ENCODE measurements at places on chromosomes 6 and 20.

DNA sequence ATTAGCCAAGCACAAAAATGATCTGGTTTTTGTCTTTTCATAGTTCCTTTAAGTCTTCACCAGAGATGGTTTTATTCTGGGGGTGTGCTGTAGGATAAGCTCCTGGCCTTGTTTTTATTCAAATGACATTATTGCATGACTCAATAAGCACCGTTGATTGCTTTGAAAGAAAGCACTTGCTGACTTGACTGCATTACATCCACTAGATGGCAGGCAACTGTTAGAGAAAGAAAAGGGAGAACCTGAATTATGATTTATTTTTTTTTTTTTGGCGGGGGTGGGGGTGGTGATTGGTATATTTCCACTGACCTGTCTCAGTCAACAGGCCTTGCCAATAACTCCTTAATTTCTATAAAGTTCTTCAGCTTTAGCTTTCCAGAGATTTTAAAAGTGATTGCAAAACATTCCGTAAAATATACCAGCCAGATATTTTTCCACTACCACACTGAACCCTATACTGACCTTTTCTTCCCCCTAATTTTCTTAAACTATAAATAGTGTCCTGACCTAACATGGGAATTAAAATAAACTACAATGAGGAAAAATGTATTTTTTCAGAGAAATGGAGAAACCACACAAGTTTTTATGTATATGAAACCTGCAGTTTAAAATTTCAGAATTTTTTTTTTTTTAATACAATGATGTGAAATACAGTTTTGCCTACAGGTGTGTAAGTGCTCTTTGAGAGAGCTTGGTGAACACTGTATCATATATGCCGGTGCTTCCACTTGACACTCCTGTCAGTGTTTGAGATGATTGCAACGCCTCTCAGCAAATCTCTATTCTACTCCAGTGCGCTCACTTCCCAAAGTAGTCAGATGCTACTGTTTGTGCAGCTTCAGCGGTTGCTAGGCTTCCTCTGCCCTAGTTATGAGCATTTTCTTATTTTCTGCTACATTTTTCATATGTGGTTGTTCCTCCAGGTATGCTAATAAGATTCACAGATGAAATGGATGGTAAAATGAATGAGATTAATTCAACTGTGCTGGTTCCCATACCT, 274.3 kb downstream of the CD109 start:
- DNase-seq = no peak

DNA sequence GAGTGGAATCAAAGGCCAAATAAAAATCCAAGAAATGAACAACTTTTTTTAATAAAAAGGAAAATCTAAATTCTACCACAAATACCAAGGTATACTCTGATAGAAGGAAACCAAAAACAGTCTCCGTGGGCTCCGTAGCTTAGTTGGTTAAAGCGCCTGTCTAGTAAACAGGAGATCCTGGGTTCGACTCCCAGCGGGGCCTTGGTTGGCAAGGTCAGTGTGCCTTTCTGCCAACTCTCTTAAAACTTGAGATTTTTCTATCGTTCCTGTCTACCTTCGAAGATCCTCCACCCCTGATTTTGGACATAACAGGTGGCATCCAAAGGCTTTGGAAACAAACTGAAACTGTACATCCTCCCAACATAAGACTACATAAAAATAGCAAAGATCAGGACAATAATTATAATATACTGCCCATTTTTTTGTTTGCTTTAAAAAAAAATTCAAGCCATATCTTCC, 197.9 kb downstream of the TRIM27 start:
- DNase-seq = no peak

DNA sequence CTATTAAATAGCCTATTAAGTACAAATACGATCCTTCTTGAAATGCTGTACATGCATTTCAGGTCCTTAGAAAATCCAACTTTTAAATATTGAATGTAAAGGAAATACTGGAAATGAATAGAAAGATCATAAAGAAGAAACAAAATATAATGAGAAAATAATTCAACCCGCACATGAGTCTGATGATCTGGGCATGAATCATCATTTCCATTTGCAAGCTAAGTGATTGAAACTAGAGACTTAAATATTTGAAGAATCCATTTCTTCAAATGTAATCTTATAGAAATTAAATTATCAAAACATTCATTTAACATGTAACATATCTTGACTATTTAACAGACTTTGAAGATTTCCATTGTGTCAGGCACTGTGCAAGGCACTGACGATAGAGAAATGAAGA, 977.0 kb downstream of the TFAP2A start:
- no peak for DNase-seq

- DNase-seq = no peak
These were observed 962.7 kb downstream of the GRIK2 start for GRCh38 chr6:102356170-102356569.

- DNase-seq = no peak
These were observed 8.0 kb downstream of the MAP3K5 start for GRCh38 chr6:136784271-136784664.

GRCh38 chr6:150729188-150729748, 129.6 kb downstream of the PLEKHG1 start:
- no peak for DNase-seq

DNA sequence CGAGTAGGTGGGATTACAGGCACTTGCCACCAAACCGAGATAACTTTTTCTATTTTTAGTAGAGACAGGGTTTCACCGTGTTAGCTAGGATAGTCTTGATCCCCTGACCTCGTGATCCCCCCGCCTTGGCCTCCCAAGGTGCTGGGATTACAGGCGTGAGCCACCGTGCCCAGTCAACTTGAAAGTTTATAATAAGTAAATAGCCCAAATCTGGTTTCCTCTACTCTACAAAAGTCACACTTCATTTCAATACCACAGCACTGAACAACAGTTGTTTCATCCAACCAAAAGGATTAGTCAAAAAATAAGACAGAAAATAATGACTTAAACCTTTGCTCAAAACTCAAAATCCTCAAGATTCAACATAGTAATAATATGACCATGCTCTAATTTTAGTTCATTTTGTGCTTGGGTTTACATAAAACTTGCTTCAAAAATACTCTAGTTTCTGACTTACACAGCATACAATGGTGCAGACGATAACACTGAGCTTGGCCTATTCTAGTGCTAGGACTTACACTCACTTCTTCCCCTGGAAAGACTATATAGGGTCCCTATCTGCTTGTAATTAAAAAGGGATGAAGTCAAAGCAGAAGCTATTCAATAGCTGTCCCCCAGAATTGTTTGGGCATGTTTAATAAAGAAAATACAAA, 56.7 kb downstream of the NT5E start:
- DNase-seq = no peak

DNA sequence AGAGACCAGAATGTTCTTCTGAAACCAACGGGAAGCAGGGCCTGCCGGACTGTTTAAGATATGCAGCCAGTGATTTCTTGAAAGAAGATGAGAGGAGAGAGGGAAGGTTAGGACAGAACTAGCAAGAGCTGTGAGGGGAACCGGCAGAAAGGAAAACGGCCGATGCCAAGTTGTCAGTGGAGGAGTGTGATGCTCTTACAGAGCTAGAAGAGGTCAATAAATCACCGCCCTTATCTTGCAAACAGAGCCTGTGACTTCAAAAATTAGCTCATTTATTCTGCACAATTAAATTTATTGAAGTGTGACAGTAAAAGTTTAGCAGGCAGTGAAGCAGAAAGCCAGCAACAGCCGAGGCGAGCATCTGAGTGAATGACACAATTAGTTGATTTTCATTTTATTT, 509.5 kb upstream of the ID4 start:
- no peak for DNase-seq

DNA sequence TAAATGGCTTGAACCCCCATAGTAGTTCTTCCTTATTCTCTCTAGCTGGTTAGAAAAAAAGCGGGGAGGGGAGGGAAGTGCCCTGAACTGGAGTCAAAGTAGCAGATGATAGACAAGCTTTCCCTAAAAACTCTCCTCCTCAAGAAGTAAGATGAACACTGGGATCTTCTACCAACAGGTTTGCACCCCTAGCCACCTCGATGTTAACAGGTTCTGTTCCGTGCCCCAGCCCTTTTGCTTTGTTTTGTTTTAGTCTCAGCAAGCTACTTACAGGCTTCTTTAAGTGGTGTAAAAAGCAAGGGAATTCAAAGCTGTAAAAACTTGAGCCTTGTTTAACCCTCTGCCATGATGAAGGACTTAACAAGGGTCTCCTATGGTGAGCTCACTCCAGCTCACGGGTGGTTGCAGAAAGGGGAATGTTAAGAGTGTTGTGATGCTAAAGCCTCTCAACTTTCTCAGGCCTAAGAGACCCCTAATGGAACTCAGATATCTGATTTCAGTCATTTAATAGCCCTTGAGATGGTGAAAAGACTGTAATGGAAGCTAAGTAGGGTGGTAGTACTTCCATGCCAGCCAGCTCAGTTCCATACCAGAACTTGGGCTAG, 106.0 kb downstream of the FOXO3 start:
- DNase-seq = no peak

DNA sequence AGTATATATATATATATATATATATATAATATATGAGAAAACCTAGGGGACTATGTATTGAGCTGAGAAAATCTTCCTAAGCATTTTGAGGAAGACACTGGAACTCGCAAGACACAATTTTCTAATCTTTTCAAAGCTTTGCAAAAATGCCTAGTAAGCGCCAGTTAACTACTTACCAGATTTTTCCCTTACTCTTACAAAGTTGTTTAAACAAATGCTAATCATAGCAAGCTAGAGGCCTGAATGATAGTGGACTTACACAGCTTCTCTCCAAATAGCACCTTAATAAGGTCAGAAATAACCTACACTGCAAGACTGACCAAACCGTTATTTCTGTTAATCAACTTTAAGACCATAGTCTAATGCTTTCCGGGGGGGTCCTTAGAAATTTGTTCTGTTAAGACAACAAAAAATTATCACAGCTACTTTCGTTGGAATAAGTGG, 56.1 kb upstream of the HFE start:
- no peak for DNase-seq

GRCh38 chr6:41182069-41183034, 18.6 kb downstream of the TREML2 start:
- no peak for DNase-seq
